Fibroblast of upper back skin (primary cell): ENCODE measurements at places on chromosomes 12 and 14.

GRCh38 chr12:42213954-42214426 is 24.1 kb downstream of the YAF2 start:
- DNase-seq: peak; percentile 45

DNA sequence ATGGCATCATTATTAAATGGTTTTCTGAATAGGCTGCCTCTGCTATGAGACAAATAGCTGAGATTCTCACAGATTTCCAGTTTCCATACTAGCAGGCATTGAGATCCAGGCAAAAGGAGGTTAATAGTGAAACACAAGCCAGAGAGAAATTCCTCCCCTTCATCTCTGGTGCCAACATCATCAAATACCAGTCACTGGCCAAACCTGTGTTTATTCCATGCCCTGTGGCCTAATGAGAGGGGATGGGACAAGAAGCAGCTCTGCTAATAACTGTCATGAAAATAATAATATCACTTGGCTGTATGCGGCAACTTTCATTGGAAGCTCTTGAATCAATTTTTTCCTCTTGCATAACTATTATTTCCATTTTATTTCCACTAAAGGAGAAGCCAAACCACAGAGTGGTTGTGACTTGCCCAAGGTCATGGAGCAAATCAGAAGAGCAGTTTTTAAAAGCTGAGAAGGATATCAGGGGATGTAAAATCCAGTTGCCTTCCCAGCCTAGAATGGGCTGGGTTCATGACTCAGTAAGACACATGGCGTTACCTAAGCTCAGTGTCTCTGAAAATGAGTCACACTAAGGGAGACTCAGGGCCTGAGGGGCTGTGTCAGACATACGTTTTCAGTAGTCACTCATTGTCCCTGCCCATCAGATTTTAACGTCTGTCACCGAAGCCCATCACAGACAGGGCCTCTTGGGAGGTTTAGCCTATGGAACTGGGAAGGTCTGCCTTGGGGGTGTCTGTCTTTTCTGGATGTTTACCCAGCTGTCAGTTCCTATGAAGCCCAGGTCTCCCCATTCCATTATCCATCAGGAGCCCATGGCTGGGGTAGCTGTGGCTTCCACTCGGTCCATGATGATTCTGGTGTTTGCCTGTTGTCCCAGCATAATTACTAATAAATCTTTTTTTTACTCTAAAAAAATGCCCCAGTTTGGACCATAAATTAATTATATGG is 208.8 kb upstream of the EEA1 start:
- peak; percentile 70 for DNase-seq

DNA sequence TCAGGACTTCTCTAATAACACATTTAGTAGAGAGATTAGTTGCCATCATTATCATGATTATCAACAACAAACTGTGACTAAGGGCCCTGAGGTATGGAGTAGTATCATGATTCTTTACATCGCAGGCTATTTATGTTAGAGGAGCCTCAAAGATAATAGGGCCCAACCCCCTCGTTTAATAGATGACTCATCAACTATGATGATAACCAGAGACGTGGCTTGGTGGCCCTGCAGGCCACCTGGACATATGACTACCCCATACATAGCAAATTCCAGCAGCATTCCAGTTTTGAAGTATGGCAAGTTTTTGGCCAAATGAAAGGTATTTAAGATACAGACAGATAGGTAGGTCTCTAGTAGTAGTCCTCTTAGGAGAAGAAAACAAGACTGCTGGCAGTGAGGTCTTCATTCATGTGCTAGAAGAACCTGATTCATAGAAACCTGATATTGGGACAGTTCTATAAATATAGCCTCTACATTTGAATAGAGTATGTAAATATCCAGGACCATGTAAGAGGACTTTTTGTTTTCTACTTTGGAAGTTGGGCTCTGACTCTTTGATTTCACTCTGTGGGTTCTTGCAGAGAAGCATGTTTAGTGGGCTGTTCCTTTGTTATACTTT is 5.6 kb downstream of the RIC8B start:
- peak; percentile 26 for DNase-seq

DNA sequence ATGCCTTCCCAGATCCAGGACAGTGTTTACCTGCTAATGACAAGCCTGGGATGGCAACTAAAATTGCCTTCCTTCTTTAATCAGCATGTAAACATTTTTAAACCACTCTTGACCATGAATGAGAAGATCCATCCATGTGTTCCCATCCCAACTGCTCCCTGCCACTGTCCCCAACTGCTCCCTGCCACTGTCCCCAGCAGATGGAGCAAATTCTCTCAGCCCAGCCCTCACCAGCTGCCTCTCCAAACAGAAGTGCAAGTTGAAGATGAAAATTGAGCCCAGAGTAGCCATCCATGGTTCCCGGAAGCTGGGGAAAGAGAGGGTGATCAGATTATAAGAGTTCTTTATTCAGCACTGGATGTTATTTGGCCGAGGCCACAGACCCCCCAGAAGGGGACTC is 133.1 kb downstream of the SLC15A4 start:
- DNase-seq: no peak

GRCh38 chr12:57865084-57865751 is 18.7 kb upstream of the CTDSP2 start:
- peak; percentile 74 for DNase-seq

DNA sequence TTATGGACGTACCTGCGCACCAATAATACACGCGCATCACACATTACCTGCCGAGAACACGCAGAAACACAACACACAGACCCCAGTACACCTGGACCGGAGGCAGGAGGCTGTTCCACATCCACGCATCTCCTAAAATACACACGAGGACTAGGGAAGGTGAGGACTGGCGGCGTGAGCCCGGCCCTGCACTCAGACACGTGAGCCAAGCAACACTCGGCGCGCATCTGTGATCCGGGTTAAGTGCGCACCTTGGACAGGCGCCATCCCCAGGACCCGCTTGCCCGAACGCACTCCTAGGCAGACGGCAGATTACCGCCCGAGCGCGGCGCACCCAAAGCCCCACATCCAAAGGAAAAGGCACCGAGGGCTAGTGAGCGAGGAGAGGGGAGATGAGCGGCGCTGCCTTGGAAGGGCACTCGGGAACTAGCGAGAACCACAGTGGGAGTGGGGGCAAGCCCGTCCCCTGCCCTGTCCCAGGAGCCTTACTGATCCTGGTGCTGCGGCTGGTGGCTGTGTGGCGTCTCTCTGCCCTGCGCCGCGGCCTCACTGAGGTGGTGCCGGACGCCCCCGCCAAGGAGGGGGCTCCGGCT is 417 bp downstream of the GLS2 start:
- no peak for DNase-seq

- no peak for DNase-seq
Observed at GRCh38 chr12:9719790-9720189, 13.1 kb downstream of the CLECL1 start.

DNA sequence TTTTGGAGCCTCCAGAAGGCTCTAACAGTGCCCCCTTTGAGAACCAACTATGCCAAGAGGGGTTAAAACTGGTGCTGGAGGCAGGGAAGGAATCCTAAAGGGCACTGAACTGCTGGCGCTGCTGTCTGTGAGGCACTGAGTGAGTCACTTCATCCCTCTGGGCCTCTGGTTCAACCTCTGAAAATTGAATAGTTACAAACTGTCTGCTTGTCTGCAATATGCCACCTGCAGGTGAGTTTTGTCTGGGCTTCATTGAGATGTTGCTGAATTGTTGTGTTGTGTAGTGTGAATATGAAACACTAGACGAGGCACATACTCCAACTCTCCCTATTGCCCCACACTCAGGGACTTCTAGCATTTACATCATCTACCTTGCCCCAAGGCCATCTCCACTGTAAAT is 68.0 kb downstream of the GRIN2B start:
- no peak for DNase-seq

GRCh38 chr12:95551305-95551704 is at the start of gene USP44:
Gene USP44, minus strand, starts transcription at chr12:95551476. Its CDS starts 17,220 bp downstream, at chr12:95534256.
- no peak for DNase-seq

DNA sequence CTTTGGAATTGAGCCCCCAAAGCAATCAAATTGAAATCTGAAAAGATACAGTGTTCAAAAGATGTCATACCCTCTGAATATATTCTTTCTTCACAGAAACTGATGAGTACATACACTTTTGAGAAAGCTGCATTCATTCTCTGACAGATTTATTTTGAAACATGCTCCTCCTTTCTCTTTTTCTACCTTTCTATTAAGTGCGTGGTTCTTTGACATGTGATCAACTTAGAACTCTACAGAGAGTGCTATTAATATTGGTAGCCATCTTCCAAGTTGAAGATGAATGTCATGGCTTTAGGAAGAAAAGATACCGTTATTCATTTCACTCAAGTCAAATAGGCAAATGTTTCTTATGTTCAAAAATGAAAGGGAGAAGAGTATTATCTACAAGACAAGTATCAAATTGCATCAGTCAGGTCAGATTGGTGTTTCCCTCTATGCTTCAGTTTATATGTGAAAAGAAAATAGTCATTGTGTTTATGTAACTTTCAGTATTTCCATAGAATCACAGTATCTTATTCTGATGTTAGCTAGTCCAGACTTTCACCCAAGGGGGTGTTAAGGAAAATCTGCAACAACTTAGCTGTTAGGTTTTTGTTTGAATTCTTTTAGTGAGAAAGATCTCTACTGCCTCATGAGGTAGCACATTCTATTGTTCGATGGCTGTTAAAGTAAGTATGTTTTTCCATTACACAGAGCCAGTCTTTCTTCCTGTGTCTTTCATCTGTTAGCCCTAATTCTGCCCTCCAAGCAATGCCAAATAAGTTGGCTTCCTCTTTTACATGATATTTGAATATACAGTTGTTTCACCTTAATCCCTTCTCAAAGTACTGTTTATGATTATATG is 55.4 kb upstream of the GARIN2 start:
- no peak for DNase-seq

GRCh38 chr12:53328043-53328435 is 6.6 kb upstream of the AAAS start:
- no peak for DNase-seq

DNA sequence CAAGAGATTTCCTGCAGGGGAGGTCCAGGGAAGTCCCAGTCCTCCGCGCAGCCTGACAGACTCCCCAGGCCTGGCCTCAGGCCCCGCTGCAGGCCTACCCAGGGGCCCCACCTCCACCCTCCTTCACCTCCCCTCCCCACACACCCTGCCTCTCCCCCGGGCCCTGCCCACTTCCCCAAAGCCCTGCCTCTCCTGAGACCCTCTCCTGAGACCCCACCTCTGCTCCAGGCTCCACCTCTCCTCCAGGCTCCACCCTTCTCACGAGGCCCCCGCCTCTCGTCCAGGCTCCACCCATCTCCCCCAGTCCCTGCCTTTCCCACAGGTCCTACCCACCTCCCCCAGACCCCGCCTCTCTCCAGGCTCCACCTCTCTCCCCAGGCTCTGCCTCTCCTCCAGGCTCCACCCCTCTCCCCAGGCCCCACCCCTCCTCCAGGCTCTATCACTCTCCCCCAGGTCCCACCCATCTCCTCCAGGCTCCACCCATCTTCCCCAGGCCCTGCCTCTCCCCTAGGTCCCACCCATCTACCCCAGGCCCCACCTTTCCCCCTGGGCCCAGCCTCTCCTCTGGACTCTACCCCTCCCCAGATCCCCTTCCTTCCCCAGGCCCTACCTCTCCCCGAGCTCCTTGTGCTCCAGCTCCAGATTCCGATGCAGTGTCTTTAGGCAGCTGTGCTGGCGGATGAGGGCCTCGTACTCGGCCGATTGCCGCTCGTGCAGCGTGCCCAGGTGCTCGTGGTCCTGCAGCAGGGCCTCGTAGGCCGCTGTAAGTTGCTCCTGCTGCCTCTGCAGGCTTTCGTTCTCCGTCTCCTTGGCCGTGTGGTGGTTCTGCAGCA is 58.8 kb upstream of the GPR68 start:
- DNase-seq: no peak

DNA sequence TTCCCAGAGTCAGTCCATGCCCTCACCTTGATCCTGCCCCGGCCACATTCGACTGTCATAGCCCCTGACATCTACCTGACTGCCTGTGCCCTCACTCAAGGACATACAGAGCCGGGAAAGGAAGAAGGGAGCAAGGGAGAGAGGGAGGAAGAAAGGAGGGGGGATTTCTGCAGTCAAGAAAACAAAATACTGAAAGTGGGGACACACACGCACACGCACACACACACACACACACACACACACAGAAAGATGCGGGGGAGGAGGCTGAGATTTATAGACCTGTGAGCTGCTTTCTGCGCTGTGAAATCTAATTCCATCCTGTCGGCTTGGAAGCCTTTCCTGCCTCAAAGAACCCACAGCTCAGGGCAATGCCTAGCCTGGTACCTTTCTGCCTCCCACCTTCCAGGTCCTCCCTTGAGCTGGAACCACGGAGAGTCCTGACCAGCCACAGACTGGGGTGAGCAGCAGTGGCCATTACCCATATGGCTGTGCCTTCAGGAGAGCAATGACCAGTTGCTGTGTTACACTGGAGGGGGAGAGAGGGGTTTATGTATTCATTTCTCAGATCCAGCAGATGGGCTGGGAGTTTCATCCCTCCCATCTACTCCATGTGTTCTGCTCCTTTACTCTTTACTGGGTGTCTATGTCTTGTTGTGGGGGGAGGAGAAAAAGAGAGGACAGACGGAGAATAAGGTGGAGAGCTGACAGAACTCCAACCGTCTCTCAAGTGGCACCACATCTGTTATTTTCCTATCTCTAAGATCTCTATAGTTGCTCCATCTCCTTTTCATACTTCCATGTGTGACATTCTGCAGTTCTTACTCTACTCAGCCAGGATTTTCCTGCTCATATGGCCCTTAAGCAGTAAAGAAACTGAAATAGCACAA is 12.9 kb downstream of the C14orf93 start:
- peak; percentile 41 for DNase-seq

DNA sequence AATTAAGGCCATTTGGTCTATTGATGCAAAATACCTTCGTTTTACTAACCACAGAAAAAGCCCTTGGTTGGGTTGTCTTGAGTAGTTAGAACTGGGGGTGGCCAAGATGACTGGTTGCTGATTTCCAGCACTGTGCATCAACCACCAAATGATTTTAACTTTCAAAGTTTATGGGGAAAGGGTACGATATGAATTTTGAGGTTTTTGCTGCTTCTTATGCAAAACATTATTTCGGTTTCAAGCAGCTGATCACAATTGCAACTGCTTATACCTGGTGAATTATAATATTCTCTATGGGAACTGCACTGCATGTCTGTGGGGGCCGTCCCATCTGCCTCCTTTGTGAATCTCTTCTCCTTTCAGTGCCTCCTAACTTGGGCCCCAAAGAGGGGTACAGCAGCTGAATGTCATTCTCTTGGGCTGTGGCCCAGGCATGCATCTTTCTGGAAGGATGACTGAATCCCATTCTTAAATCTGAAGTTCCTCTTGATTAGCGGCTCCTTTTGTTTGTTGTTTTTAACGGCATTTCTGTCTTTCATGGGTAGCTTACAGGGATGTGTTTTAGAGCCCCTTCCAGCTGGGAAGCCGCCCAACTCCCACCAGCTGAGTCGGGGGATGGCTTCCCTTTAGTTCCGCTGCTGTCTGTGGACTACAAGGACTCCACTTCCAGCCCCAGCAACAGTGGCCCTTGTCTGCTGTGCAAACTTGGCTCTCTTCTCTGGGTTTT is 479.8 kb downstream of the ZFP36L1 start:
- no peak for DNase-seq
